ENCODE measurements at places on chromosomes 11 and 22.

- no peak for DNase-seq
Measured at GRCh38 chr11:64659417-64660144, 63.4 kb downstream of the NRXN2 start.

GRCh38 chr22:23755711-23756110, 1.5 kb upstream of the VPREB3 start:
- DNase-seq = no peak

GRCh38 chr11:10387206-10388083, 67.6 kb upstream of the AMPD3 start:
- DNase-seq = no peak

DNA sequence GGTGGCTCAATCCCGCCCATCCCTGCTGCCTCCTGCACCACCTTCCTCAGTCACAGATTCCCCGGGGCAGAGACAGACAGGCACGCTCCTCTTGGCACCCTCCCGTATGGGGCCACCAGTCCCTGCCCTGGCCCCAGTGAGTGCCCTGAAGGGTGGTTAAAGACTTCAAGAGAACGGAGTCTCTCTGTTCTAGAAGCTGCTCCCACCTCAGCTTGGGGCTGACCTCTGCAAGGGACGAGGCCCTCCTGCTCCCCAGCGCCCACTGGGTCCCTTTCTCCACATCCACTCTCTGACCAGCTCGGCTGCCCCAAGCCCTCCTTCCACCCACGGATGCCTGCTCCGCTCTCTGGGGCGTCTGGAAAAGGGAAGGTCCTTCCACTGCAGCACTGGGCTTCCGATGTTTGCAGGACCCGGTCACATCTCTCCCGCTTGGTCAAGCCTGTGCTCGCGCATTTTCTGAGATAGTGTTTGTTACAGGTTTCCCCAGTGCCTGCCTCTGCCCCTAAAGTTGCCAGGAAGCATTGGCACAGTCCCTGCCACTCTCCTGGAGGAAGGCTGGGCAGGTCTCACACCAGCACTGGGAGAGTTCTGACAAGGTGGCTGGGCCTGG, 1487.9 kb downstream of the TBC1D22A start:
- DNase-seq = no peak

DNA sequence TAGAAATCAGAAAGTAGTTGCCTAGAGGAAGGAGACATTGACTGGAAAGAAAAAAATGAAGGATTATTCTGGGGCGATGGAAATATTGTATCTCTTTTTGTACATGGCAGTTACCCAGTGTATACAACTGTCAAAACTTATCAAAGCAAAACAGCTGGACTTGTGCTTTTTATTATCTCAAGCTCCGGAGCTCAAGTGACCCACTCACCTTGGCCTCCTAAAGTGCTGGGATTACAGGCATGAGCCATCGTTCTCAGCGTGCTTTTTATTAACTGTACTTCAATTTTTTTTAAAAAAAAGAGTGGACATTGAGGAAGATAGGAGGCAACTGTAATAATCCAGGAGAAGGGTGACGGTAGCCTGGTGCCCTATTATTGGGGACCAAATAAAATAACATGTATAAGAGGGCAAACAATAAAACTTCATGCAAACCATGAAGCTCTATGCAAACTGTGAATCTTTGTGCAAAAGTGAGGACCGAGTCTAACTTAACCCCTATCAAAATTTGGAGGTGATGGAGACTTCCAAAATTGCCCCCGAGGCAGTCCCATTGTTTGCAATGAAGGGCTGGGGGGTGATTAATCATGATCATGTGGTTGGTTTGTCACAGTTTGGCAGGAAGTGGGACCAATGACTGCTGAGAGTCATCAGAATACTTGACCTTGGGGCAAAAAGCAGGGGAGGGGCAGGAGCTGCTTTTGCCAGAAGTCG, 23.5 kb downstream of the FZD4 start:
- DNase-seq = no peak

- DNase-seq = no peak
Measured at GRCh38 chr11:64063777-64064176, 28.0 kb downstream of the FLRT1 start.

DNA sequence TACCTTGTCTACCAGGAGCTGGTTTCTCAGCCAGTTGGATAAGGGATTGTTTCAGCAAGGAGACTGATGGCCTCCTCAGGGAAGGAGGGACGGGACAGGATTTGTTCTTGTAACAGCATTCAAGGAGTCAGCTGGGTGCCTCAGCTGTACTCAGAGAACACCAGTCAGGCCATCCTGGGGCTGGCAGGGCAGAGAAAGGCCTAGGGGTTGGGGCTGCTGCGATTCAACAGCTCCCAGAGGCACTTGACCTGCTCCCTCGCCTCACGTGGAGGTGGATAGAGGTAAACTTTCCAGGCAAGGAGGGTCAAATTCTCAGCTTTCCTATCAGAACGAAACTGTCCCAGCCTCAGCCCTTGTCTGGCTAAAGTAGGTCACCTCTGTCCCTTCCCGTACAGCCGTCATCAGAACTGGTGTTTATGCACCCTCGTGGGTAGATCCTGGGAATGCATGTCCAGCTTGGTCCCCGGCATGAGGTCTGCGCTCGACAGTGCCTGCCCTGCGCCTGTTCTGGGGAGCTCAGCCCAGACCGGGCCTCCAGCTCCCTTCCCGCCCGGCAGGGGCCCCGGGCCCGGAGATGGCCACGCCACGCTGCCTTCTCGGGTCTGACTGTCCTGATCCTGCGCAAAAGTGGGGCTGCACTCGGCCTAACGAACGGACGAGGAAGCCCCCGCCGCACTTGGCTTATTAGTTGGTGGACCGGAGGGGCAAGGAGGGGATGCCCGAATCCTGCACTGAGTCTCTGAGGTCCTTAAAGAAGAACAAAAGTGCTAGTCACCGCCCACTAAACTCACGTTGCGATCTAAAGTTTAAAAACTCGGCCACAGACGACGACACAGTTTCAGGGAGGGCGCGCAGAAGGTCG, 762 bp upstream of the CCDC134 start:
- DNase-seq = no peak

DNA sequence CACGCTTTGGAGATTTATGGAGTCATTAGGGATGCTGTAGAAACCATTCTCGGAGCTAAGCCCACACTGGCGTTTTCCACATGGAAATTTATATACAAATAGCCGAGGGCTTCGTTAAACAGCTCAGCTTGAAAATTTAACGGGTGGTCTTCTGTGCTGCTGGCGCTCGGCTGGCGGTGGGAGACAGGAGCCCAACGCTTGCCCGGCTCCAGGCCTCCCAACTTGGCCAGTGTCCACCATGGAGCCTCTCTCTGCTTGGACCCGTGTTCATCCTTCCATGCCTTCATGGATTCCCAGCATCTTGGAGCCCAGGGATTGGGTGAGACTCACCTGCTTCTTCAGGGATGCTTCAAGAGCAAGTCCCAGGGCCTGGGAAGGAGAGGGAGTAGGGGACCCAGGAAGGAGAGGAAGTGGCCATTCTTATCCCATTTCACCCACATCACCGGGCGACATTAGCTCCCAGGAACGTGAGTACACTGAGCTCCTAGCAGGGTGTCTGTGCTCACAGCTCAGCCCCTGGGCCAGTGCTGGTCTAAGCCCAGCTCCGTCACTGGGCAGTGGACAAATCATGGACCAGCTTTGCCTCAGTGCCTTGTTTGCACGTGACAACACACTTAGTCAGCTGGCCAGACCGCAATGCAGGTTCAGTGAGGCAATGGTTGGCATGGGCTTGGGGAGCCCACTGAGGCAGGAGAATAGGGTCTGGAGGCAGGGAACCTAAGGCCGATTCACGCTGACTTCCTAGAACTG, 944.3 kb downstream of the BRD1 start:
- DNase-seq = no peak

GRCh38 chr11:94130298-94131046, 1.8 kb downstream of the PANX1 start:
- no peak for DNase-seq

DNA sequence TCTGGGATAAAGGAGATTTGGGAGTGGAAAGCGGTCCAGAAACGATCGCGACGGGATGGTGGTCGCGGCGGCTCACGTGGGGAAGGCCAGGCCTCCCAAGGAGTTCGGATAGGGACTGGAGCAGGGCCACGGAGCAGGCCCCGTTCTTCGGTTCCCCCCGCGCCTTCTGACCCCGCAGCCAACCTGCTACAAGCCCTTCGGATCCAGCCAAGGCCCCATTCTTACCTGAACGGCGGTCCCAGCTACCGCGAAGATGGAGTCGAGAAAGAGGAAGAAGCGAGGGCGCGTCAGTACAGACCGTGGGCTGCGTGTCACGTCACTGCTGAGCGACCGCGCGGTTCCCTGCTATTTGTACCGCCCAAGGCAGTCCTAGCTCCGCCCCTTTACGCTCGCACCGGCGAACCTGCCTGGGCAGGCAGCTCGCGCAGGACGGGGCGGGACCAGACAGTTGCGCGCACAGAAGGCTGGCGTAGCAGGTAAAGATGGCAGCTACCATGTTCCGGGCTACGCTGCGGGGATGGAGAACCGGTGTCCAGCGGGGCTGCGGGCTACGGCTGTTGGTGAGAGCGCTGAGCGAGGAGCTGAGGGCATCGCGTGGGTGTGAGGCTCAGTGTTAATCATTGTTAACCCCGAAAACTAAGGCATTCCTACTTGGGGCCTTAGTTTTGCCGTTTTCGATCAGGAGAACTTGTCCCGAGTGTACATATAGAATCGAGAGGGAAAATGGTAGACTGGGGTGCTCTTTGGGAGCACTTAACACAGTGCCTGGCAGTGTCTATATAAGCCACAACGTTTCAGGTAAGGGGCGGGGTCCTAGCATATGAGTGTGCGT, at the start of the genes FAU and MRPL49:
TSS of gene FAU (minus strand) at position 270 of the 832 bp plus-strand sequence. CDS start 321 bp downstream, outside the sequence.
TSS of gene MRPL49 (plus strand) at position 457 of the 832 bp plus-strand sequence. CDS start at position 483, 26 bp downstream.
- peak; percentile 89 for DNase-seq

DNA sequence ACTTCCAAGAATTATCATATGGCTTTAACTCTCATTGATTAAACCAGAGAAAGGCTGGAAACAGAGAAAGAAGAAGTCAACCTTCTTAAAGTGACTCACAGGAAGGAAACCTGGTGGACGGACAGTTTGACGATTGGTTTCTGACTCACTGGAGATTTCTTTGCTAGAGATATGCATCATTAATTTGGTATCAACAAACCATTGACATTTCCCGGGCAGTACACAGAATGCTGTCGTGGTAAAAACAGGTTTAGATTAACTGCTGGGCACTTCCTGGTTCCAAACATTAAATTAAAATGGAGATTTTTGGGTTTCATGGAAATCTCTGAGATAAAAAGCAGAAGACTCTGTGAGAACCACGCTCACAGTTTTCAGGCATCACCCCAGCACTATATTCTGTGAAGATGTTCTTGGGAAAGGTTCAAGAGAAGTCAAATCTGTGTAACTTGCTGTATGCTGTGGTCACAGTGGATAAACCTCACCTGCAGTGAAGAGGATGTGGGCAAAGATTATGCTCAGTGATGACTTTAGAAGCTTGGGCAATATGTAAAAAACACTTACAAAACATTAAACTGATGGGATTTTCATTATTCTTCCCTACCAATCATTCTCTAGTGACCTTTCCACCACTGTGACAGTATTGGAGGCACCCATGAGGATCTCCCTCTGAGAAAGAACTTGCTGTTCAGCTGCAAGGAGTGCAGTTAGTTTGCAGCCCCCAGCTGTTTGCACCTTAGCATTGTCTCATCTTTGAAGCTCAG, 61.1 kb upstream of the CD44 start:
- DNase-seq = no peak
